Bronchial epithelial cell (primary cell): ENCODE measurements at places on chromosomes 16 and 17. TPM values are rescaled to one million over a fixed set of nuclear protein-coding genes. Genes with fewer than 3 reads are reported as not detected.

KRT28 gene
- total RNA-seq: not detected in 2 replicates

- no peak for DNase-seq
Measured at GRCh38 chr16:1791943-1792812, 1.3 kb downstream of the IGFALS start.

GRCh38 chr17:75478508-75478907 is 22.1 kb downstream of the TMEM94 start:
- DNase-seq: no peak

GRCh38 chr17:41588126-41588810 is 1.6 kb upstream of the KRT14 start:
- DNase-seq: peak; percentile 76

GRCh38 chr17:75849724-75850123 is 5.4 kb downstream of the WBP2 start:
- no peak for DNase-seq

DNA sequence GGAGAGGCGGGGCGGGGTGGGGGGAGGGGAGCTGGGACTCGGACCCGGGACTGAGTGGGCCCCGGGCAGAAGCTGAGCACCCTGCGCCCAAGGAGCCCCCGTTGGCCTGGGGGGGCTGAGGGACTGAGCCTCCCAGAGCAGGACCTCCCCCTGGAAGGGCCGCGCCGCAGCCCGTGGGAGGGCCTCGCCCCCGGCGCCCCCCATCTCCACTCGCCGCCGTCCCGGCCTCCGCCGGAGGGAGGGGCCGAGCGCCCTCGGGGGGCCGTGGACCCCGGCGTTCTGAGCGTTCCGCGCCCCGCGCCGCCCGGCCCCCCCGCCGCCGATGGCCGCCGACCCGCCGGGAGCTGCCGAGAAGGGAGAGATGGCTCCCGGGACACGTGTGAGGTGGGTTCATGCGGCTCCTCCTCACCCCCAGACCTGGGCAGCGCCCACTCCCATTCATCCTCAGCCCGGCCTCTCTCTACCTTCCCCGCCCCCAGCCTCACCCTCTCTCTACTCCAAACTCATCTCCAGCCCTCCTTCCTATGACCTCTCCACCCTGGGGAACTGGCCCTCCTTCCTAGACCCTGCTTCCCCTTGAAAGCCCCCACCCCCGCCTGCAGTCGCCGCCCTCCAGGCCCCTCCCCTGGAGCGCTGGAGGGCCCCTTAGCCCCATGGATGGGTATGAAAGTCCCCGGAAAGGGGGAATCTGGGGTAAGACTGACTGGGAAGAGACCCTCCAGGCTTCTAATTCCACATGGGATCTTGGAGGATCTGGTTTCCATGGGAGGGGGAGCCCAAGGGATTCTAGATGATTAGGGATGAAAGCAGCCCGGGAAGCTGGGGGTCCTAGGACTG is 922 bp downstream of the FBXL19 start:
- DNase-seq: no peak

KRTAP3-1 gene
- not detected in 2 replicates for total RNA-seq

SGSM2 gene
- total RNA-seq: 13.4 and 18.3 TPM in 2 replicates

ABCA9 gene
- total RNA-seq: 0.13 and 0.26 TPM in 2 replicates

DNA sequence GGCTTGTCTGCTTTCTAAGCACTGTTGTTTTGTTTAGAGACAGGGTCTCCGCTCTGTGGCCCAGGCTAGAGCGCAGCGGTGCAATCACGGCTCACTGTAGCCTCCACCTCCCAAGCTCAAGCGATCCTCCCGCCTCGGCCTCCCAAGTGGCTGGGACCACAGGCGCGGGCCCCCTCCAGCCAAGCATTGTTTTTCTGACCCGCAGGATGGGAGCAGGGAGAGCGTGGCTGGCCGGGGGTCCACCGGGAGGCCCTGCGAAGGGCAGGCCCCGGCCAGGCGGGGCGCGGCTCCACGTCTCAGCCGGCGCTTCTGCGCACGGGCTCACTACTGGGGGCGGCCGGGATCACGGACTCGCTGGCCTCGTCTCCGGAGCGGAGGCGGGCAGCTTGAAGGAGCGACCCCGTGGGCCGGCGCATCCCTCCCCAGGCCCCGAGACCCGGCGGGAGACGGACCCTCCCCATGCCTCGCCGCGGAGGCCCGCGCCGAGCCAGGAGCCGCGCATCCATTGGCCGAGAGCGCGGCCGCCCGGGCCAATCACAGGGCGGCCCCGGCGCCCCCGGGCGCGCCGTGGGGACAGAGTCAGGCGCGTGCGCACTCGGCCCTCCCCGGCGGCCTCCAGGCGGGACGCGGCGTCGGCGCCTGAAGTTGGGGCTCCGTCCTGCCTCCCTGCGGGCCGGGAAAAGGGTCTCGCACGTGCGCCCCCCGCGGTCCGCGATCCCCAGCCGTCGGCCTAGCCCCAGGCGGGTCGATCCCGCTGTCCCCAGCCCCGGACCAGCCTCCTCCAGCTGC is 24.9 kb downstream of the ACTG1 start:
- no peak for DNase-seq
